NCI-H510A treated with DMSO at 0.1 percent for 48 hours (cell line): ENCODE measurements at places on chromosomes 13 and 19.

DNA sequence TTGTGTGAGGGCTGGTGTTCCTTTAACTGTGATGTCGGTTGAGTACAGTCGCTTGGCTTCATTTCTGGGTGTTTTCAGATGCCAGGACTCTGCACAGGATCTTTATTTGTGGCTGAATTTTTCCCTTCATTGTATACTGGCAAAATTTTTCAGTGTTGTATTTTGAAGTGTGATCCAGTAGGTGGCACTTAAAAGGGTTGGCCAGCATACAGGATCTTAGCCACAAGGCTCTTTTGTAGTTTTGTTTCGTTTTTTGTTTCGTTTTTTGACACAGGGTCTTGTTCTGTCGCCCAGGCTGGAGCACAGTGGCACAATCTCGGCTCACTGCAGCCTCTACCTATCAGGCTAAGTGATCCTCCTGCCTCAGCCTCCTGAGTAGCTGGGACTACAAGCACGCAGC is 8.7 kb downstream of the FCAR start:
- no peak for DNase-seq

GRCh38 chr19:20416661-20417060 is 148.9 kb downstream of the ZNF737 start:
- DNase-seq = no peak

- DNase-seq = no peak
Observed at GRCh38 chr19:18850471-18851375, 19.0 kb downstream of the UPF1 start.

DNA sequence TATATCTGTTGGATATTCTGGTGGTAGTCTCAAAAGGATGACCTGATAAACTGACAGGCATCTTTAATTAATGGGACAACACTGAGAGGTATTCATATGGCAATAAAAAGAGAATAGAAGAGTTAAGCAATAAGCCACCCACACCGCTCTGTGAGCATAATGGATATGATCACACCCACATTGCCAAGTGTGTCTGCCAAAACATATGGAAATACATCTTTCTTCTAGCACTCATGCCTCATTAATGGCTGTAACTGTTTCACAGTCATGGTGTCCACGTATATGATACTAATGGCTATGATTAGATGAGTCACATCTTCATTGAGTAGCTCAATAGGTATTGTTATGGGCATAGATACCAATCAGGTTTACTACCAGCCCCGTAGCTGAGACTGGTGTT is 13.1 kb downstream of the IGFL3 start:
- no peak for DNase-seq

- DNase-seq = no peak
Observed at GRCh38 chr13:42477596-42478190, 96.3 kb upstream of the TNFSF11 start.

GRCh38 chr19:10378124-10378523 is 2.2 kb downstream of the TYK2 start:
- DNase-seq = no peak

DNA sequence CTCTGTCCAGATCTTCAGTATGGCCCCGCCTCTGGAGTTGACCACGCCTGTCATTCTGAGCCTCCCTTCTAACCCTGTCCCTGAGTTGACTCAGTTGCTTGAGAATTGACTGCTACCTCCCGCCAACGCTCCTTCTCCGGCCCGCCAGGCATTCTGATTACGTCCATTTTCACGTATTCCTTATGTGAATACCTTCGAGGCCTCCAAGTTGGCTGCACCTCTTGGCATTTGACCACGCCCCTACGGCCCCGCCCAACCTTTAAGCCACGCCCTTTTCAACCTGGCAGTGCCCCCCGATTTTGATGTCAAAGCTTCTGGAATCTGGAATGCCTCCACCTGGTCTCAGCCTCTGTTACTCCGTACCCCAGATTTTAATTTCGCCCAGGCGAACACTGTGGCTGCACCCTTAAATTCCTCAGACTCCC is 1.7 kb upstream of the EML2 start:
- no peak for DNase-seq
